ENCODE measurements at places on chromosomes 11 and 22.

DNA sequence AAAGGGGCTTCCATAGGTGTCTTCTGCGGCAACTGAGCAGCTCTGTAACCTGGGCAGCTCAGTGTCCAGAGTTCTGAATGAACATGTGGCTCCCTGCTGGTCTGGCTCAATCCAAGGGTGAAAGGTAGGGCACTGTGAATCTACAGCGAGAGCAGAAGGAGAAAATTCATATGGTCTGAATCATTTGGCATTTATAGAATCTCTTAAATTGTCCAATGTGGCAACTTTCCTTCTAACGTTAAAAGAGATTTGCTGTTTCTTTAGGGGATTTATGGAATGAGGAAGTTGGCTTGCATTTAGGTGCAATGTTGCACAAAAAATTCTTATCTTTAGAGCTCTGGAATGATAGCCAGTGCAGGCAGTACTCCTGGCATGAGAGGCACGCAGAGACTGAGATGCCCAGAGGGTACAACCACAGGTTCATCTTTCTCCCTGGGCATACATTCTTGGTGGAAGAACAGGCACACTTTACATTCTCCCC is 17.0 kb downstream of the ATXN10 start:
- peak; percentile 80 for DNase-seq

DNA sequence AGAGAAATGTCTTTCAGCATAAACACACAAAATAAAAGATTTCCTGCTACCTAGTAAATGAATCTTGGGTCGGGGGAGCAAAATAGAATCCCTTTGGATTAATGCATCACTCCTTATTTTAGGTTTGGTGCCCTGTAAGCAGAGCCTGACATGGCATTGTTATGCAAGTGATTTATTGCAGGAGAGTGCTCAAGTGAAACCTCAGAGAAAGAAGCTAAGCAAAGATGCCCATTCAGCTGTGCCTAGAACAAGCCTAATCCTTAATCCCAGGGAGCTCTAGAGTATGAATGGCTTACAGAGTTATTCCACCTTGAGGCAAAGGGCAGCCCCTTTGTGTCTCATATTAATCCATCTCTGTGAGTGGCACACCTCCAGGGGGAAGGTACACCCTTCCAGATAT is 21.1 kb downstream of the C11orf87 start:
- no peak for DNase-seq

GRCh38 chr11:78902771-78903507 is 328.3 kb upstream of the NARS2 start:
- no peak for DNase-seq

DNA sequence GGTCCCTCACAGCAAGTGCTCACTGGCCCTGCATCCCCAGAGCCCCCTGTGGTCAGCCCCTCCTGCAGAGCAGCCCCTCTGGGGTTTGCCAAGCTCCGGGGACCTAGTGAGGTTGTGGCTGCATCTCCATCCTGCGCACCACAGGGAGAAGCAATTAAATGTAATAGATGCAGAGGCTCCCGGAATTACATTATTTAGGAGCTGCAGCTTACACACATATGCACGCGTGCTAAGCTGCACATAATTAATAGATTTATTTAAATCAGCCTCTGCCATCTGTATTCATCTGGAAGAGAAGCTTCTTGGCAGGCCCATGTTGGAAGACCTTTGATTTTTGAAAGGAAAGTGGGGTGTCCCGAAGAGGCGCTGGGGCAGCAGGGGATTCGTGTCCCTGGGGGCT is 1271.5 kb downstream of the BRD1 start:
- DNase-seq, result no peak

- DNase-seq, result no peak
These were observed 37.0 kb downstream of the KIAA1671 start for GRCh38 chr22:24989541-24989951.

- DNase-seq, result no peak
These were observed 82.6 kb downstream of the UBASH3B start for GRCh38 chr11:122737951-122738693.

DNA sequence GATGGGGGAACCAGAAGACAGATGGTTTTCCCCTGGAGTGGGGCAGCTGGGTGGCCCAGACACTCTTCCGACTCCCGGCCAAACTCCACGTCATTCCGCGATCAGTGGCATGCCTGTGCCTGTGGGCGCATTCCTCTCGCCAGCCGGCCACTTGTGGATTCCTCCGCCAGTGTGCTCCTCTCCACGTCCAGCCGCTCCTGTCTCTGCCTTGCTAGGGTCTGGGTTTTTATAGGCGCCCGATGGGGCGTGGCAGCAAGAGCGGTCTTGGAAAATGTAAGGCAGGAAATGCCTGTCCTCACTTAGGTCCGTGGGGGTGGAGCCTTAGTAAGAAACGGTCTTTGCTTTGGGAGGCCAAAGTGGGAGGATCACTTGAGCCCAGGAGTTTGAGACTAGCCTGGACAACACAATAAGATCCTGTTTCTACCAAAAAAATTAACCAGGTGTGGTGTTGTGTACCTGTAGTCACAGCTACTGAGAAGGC is 81.6 kb upstream of the SEPTIN5 start:
- no peak for DNase-seq

- DNase-seq, result peak; percentile 35
These were observed 59.6 kb upstream of the THY1 start for GRCh38 chr11:119482521-119483011.

GRCh38 chr11:66915046-66915832 is 42.9 kb downstream of the PC start:
- no peak for DNase-seq

GRCh38 chr22:25643232-25644000 is 78.9 kb downstream of the GRK3 start:
- no peak for DNase-seq

DNA sequence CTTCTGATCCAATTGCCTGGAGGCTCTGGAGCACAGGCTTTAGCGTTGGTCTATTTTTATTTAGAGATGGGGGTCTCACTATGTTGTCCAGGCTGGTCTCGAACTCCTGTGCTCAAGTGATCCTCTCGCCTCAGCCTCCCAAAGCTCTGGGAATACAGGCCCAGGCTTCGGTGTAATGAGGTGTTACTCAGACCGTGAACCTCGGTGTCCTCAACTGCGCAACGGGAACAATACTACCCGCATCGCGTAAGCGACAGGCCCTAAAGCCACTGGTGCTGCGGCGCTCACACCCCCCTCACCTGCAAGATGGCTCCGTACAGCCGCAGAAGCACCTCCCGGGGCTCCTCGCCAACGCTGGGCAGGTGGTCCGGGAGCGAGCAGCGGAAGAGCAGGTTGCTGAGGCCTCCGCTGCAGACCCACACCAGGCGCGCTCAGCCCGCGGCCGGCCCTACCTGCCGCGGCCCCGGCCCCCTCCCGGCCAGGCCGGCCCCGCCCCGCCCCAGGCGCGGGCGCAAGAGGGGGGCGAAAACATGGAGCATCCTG is 628 bp downstream of the CHKB start:
- no peak for DNase-seq

GRCh38 chr11:134691295-134691873 is 279.3 kb upstream of the B3GAT1 start:
- DNase-seq, result no peak

- DNase-seq, result no peak
These were observed 77.1 kb upstream of the MTMR2 start for GRCh38 chr11:96001037-96001436.

DNA sequence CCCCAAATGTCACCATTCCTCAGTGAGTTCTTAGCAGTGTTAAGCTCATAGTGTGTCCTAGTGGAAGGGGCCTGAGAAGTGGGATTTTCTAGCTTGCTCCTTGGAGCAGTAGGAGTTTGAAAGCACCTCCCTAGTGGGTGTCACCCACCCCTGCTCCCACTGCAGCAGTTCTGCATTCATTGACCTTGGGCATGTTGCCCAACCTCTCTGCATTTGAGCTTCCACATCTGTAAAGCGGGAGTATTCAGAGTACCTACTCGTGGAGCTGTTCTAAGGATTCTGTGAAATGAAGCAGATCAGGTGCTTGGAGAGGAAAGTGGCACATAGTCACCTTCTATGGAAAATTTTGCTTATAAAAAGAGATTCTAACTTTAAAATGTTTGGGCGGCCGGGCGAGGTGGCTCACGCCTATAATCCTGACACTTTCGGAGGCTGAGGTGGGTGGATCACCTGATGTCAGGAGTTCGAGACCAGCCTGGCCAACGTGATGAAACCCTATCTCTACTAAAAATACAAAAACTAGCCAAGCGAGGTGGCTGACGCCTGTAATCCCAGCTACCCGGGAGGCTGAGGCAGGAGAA is 16.9 kb downstream of the LMO2 start:
- DNase-seq, result no peak

DNA sequence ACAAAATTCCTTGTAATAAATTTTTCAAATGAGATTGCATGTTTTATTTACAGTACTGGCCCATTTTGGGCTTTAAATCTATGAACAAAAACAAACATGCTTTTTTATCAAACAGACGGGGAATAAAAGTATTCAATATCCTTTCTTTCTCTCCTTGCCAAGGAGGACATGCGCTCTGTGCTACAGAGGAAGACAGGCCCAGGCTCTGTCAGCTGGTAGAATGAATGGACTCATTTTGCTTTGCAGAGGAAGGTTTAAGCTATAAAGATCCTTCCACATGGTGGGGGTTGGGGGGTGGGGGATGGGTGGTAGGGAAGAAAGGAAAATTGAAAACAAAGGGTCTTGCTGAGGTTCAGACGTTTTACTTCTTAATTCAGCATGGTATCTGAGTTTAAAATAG is 575.6 kb downstream of the INSC start:
- DNase-seq, result no peak

DNA sequence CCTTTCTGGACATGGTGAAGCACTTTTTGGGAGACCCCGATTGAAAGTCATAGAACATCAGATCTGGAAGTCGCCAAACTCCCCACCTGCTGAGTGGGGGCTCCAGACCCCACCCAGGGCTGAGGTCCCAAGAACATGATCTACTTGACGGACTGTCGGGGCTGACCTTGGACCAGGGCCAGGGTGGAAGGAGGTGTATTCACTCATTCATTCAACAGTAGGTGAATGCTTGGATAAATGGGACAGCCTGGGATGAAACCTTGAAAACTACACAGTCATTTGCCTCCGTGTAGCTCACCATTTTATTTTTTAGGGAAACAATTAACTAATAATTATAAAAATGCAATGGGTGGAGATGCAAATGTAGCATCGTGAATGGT is 629.0 kb downstream of the BRD1 start:
- peak; percentile 34 for DNase-seq

DNA sequence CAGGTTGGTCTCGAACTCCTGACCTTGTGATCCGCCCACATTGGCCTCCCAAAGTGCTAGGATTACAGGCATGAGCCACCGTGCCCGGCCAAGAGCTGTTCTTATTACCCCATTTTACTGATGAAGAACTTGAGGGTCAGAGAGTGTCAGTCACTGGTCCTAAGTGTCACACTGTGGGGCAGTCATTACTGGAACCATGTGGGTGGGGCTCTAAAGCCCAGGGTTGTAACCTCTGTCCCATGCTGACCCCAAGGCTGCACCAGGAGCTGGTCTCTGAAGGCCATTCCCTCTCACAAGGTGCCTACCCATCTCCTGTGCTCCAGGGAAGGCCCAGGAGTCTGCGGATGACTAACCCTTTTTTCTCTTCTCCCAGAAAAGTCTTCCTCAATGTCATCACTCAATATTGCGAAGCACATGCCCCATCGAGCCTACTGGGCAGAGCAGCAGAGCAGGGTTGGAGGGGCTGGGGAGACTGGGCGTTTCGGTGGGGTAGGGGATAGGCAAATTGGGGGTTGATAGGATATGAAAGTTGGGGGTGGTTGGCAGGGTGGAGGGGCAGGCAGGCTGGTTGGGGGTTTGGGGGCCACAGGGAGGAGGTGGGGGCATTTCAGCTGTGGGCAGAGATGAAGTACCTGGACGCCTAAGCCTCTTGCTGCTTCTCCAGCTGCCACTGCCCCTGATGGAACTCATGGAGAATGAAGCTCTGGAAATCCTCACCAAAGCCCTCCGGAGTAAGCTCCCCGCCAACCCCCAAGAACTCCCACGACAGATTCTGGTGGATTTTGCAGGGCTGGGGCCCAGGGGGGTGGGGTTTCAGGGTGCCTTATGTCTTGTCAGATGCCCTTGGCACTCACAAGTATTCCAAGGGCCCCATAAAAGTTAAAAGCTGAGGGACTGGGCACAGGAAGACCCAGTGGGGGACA is 2.0 kb upstream of the ESRRA start:
- peak; percentile 19 for DNase-seq

- DNase-seq, result no peak
These were observed 318.1 kb upstream of the PITPNB start for GRCh38 chr22:28237112-28237511.

- no peak for DNase-seq
These were observed 105.7 kb upstream of the TMEM45B start for GRCh38 chr11:129709801-129710398.

- no peak for DNase-seq
These were observed 274.6 kb downstream of the BUD13 start for GRCh38 chr11:116498161-116498560.

DNA sequence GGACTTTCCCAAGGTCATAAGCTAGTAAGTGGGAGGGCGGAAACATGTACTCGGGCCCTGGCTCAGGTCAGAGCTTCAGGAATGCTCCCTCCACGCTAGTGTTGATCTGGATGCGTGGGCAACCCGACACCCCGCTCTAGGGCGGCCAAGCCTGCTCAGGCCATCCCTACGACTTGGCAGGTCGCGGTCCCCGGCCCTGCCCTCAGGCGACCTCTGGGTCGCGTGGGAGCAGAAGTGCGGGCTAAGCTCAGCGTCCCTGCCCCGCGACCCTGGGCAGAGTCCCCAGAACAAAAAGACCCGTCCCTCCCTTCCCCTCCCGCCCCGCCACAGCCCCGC is 781 bp upstream of the TEF start:
- DNase-seq, result no peak

DNA sequence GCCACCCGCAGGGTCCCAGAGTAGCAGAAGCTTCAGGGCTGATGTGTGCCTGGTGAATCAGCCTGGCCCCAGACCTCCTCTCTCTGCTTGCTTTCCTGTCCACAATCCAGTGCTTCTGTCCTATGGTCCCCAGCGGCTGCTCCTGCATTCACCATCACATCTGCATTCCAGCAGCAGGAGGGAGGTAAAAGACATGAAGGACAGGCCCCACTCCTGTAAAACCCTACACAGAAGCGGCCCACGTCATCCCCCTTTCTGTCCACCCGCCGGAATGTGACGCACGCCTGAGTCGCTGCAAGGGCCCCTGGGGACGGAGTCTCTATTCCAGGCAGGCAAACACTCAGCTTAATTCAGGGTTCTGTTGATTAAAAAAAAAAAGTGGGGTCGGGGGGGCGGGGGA is 58.3 kb downstream of the CDKN1C start:
- DNase-seq, result no peak

GRCh38 chr22:20981787-20982562 is at the start of gene LZTR1:
Gene LZTR1 (plus strand): TSS chr22:20982297. CDS start chr22:20982372, 75 bp downstream.
- DNase-seq, result no peak

All from RWPE2 (cell line).